ENCODE measurements at places on chromosomes 6 and 20.

- no peak for DNase-seq
Observed at GRCh38 chr6:7196019-7196402, 88.2 kb downstream of the RREB1 start.

DNA sequence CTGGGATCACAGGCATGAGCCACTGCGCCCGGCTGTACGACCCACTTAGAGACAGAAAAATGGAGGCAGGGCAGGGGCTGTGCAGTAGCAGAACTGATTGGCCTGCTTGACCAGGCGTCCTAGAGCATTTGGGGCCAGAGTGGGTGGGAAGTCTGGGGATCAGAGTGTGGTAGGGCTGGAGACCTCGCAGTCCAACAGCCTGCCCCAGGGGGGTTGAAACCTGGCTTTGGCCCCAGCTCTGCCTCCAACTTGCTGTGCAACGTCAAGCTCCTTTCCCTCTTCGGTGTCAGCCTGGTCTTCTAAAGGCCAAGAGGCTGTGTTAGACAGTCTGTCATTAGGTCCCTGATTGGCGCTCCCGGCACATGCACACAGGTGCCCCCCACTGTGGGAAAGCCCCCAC, 15.3 kb upstream of the SPDEF start:
- DNase-seq = no peak

GRCh38 chr6:21188505-21189223, 404.9 kb upstream of the SOX4 start:
- DNase-seq = peak; percentile 90

DNA sequence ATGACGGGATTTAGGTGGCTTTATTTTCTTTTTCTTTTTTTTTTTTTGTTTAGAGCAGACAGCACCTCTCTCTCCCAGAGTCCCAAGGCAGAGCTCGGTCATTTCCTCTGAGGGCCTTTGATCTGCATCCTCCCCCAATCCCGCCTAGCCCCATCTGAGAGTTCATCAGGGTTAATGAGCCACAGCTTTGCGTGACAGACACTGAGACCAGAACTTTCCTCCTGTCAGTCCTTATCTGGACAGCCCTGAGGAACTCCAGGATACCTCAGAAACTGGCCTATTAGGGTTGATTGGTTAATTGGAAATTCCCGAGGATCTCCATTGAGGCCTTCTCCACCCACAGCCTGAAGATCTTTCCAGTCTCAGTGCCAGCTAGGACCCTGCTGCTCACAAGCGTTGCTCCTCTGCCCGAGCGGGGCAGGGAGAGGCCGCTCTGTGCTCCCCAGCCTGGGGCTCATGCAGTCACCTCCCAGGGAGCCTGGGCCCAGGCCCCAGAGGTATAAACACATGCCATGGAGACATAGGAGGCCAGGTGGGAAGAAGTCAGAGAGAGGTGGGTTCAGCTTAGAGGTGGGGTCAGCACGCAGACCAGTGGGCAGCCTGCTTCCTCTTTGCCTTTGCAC, 1.4 kb upstream of the LRRN4 start:
- DNase-seq = no peak

- DNase-seq = no peak
Observed at GRCh38 chr20:32656827-32657226, 16.9 kb downstream of the C20orf203 start.

- DNase-seq = no peak
Observed at GRCh38 chr20:62537649-62538292, 62.0 kb upstream of the GATA5 start.

GRCh38 chr6:119845161-119845560, 495.6 kb upstream of the MAN1A1 start:
- DNase-seq = no peak

GRCh38 chr6:10725044-10725443, 2.2 kb downstream of the TMEM14C start:
- DNase-seq = no peak

- DNase-seq = no peak
Observed at GRCh38 chr6:170281331-170282292, 9.3 kb downstream of the DLL1 start.

GRCh38 chr6:119444642-119445557, 95.3 kb upstream of the MAN1A1 start:
- DNase-seq = no peak

DNA sequence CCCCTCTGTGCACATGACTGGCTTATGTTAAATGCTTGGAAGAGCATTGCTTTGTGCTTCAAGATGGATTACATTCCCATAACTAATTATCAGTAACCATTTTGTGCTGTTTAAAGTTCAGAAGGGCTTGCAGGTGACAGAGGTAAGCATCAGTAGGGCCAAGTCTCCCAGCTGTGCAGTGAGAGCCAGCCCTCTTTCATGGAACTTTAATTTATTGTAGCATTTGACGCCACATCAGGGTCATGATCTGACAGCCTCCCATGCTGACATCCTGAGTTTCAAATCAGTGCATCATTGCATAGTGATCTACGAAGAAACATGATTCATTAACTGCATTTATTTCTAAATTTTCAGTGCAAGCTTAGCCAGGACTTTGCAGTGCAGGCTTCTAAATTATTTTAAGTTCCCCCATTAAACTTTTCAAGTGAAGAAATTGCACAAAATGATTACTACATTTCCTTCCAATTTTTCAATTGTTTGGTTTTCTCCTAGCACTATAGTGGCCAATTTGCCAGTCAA, 380.9 kb downstream of the UTRN start:
- no peak for DNase-seq

DNA sequence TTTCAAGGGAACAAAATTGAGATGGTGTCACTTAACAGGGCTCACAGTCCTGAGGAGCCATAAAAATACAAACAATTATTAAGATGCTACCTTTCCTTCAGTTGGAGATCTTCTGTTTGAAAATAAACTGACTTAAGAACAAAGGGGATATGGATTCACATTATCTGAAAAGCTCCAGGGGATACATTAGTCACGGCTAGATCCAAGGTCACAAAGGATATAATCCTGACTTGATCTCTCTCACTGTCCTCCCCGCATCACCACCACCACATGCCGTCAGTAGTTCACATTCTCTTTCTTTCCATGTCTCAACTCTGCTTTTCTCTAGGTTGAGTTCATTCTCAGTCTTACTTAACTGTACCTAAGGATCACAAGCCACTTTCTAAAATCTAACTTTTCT, 530.4 kb upstream of the MARCKS start:
- DNase-seq = no peak

DNA sequence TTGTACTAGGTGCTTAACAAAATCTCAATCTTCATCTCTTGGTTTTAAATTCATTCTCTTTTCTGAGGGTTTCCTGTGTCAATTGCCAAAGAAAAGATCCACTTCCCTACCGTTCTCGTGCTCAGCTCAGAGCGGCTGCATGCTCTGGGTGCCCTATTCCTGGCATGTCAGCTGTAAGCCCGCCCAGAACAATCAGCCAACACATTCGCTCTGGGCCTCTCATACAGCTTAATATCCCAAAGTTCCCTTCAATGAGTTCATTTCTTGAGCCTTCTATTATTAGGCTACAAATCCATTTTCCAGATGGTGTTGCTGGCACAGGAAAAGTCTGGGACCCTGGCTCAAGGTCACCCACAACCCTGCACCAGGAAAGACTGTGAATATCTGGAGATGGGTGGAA, 24.3 kb upstream of the LRFN2 start:
- no peak for DNase-seq

DNA sequence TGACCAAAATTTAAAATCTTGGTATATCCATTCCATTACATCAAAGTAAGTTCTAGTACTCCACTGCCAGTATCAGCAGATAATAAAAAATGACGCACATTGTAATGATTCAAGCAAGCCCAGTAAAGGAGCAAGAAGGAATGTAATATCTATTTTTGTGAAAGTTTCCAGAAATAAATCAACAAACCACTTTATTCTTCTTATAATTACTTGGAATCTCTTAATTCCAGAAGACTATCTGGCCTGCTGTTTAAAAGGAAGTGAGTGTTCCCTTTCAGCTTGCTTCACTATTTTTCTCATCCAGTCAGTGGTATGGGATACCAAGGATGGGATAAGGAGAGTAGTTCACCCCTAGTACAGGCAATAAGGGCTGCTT, 42.2 kb upstream of the DSE start:
- DNase-seq = no peak

GRCh38 chr6:163490826-163491577, 76.5 kb downstream of the QKI start:
- DNase-seq = no peak

GRCh38 chr6:143620447-143620846, 57.3 kb upstream of the PHACTR2 start:
- no peak for DNase-seq

DNA sequence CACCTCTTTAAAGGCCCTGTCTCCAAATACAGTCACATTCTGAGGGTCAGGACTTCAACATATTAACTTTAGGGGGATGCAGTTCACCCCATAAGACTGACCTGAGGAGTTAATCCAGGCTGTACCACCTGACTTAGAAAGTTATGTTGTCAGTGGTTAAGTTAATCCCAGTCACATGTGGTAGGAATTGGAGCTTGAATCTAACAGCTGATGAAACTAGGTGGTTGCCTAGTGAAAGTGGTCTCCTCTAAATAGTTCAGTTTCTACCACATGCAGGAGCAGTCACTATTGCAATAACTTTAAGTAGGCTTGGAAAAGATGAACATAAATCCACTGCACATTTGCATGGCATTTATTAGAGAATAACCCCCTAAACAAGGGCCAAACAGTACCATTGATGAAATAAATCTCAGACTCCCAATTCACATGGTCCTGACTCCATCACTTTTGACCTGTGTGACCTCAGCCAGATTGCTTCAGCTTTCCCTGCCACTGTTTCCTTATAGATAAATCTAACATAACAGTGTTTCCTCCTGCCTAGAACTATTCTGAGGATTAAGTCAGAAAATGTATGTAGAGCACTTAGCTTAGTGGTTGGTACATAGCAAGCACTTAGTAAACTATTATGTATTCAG, 20.1 kb downstream of the SAMD5 start:
- DNase-seq = no peak
